ENCODE measurements at places on chromosomes 6 and 20. TPM values are rescaled to one million over a fixed set of nuclear protein-coding genes. Genes with fewer than 3 reads are reported as not detected.

DNA sequence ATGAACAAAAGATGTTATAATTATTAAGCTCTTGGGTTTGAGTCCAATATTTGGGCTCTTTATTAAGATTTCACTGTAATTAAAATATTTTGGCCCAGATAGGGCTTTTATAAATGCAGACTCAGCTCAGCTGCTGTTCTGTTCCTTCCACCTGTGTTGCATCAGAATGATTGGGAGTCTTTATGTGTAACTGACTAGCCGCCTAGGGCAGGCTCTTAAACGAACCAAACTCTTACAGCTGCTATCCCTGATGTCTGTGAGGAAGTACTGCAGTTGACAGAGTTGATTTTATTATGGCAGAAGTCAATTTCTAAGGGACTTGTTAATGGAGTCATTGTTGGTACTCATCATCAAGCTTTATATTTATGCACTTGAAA is 144.7 kb downstream of the MYO6 start:
- H3K4me3 ChIP-seq: no peak overlapping the region
- H3K4me1 ChIP-seq: no peaks in the 10 kb centered on the region
- H3K36me3 ChIP-seq: no peaks in the 10 kb centered on the region
- no peak for DNase-seq
- H3K27me3 ChIP-seq: no peaks in the 10 kb centered on the region
- no peak overlapping the region for H3K27ac ChIP-seq

TOX2 gene
- 1.00 TPM for total RNA-seq

DNA sequence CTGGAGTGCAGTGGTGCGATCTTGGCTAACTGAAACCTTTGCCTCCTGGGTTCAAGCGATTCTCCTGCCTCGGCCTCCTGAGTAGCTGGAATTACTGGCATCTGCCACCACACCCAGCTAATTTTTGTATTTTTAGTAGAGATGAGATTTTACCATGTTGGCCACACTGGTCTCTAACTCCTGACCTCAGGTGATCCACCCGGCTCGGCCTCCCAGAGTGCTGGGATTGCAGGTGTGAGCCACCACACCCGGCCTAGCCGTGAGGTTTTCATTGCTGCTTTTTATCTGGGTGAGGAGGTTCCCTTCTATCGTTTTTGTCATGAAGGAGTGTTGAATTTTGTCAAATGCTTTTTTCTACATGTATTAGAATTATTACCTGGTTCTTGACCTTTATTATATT is 23.9 kb downstream of the SRC start:
- H3K4me3 ChIP-seq: no peak overlapping the region
- H3K27ac ChIP-seq: no peak overlapping the region
- H3K4me1 ChIP-seq: no peaks in the 10 kb centered on the region
- no peaks in the 10 kb centered on the region for H3K27me3 ChIP-seq

RGL2 gene
- 70.8 TPM for total RNA-seq

SMAP1 gene
- 16.3 TPM for total RNA-seq

BPIFA1 gene
- total RNA-seq: not detected

DNA sequence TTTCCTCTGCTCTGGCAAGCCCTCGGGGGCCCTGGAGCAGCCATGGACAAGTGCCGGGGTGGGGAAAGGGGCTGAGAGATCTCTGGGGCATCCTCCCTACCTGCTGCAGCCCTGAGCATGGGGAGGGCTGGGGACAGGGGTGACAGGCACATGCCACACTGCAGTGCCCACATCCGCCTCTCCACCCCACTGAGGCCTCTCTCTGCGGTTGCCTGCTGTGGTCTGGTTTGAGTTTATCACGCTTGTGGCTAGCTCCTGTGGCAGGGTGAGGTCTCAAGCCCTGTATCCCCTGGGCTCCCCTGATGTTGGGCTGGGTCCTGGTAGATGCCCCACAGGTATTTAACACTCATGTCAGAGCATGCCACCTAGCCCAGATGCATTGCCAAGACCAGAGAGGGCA is 52.9 kb upstream of the MLN start:
- no peaks in the 10 kb centered on the region for H3K4me1 ChIP-seq
- no peak for DNase-seq
- no peak overlapping the region for H3K27ac ChIP-seq
- no peaks in the 10 kb centered on the region for H3K27me3 ChIP-seq
- no peaks in the 10 kb centered on the region for H3K36me3 ChIP-seq
- H3K4me3 ChIP-seq: no peak overlapping the region

GRCh38 chr6:118724211-118724610 is 72.8 kb upstream of the CEP85L start:
- H3K4me3 ChIP-seq: no peak overlapping the region
- no peaks in the 10 kb centered on the region for H3K4me1 ChIP-seq
- no peaks in the 10 kb centered on the region for H3K27me3 ChIP-seq
- DNase-seq: no peak
- no peak overlapping the region for H3K27ac ChIP-seq
- H3K36me3 ChIP-seq: no peaks in the 10 kb centered on the region

DNA sequence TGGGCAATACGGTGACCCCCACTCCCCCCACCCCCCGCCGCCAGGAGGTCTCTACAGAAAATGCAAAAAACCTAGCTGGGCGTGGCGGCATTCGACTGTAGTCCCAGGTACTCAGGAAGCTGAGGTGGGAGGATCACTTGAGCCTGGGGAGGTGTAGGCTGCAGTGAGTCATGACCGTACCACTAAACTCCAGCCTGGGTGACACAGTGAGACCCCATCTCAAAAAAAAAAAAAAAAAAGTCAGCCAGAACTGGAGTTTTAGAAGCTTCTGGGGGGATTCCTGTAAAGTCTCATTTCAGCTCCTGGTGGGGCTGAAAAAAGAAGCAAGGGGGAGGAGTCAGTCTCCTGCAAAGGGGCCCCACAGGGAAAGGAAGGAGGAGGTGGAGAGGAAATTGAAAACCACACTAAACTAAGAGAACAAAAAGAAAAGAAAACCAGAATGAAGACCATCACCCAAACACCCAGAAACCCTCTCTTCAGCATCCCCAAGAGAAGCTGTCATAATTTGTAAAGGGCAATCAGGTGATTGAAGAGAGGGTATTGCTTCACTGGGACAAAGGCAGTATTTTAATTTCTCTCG is 50.4 kb downstream of the NOL4L start:
- DNase-seq: no peak
- H3K27me3 ChIP-seq: no peaks in the 10 kb centered on the region
- H3K27ac ChIP-seq: no peak overlapping the region
- no peaks in the 10 kb centered on the region for H3K36me3 ChIP-seq

CGA gene
- total RNA-seq: not detected

DNA sequence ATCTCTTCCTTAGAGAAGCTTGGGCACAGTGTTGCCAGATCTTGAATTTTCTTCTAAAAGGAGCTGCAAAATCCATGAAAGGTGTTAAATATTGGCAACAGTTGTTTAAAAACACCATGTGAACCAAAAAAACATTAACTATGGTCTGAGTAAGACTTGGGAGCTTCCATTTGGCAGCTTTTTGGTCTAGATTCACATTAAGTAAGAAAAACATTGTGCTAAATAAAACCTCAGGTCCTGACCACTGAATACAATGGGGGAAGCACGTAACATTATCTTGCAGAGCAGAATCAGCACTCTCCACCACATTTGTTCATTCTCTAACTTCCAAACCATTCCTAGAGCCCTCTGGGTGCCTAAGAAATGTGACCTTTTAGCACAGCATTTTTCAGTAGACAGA is 437.6 kb upstream of the PLCB4 start:
- no peak overlapping the region for H3K27ac ChIP-seq
- no peaks in the 10 kb centered on the region for H3K4me1 ChIP-seq
- no peaks in the 10 kb centered on the region for H3K27me3 ChIP-seq
- no peak overlapping the region for H3K4me3 ChIP-seq
- no peak for DNase-seq

CLVS2 gene
- total RNA-seq: 0.06 TPM

C20orf141 gene
- not detected for total RNA-seq

GRCh38 chr6:136415351-136416007 is 125.8 kb upstream of the BCLAF1 start:
- DNase-seq: no peak
- no peaks in the 10 kb centered on the region for H3K4me1 ChIP-seq
- no peaks in the 10 kb centered on the region for H3K36me3 ChIP-seq
- H3K4me3 ChIP-seq: no peak overlapping the region
- H3K27ac ChIP-seq: no peak overlapping the region
- H3K27me3 ChIP-seq: no peaks in the 10 kb centered on the region

DNA sequence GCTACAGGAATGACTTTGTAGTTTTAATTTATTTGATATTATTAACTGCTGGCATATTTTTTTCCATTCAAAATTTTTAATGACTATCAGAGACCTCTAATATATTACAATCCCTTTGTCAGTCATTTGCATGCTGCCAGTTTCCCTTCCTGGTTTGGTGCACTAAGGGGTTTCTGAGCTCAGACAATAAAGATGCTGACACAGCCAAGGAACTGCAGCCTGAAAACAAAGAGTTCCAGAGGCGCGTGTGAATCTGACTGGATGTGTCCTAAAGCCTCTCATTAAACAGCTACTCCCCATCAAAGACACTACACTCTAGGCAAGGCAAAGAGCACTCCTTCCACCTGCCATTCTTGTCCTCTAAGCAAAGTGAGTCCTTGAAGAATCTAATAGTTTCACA is 116.8 kb upstream of the DST start:
- no peak overlapping the region for H3K27ac ChIP-seq
- no peak overlapping the region for H3K4me3 ChIP-seq
- no peaks in the 10 kb centered on the region for H3K36me3 ChIP-seq

DNA sequence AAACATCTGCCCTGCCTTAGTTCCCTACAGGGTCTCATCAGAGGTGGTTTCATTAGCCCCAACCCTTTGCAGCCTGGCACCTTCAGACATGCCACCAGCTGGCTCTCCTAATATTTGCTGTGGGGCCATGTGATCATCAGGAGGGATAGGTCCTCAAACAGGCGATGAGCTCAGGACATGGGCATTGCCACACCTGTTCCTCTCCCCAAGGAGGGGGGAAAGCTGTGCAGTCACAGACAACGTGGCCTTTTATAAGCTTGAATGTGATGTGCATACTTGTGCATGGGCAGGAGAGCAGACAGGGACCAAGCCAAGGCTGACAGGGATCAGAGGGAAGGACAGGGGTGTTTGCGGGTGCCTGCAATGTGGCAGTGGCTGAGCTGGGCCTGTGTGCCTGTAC is 78.8 kb upstream of the ZNFX1 start:
- no peak overlapping the region for H3K4me3 ChIP-seq
- no peaks in the 10 kb centered on the region for H3K27me3 ChIP-seq
- no peak overlapping the region for H3K27ac ChIP-seq
- no peaks in the 10 kb centered on the region for H3K4me1 ChIP-seq
- no peaks in the 10 kb centered on the region for H3K36me3 ChIP-seq
- DNase-seq: no peak

DNA sequence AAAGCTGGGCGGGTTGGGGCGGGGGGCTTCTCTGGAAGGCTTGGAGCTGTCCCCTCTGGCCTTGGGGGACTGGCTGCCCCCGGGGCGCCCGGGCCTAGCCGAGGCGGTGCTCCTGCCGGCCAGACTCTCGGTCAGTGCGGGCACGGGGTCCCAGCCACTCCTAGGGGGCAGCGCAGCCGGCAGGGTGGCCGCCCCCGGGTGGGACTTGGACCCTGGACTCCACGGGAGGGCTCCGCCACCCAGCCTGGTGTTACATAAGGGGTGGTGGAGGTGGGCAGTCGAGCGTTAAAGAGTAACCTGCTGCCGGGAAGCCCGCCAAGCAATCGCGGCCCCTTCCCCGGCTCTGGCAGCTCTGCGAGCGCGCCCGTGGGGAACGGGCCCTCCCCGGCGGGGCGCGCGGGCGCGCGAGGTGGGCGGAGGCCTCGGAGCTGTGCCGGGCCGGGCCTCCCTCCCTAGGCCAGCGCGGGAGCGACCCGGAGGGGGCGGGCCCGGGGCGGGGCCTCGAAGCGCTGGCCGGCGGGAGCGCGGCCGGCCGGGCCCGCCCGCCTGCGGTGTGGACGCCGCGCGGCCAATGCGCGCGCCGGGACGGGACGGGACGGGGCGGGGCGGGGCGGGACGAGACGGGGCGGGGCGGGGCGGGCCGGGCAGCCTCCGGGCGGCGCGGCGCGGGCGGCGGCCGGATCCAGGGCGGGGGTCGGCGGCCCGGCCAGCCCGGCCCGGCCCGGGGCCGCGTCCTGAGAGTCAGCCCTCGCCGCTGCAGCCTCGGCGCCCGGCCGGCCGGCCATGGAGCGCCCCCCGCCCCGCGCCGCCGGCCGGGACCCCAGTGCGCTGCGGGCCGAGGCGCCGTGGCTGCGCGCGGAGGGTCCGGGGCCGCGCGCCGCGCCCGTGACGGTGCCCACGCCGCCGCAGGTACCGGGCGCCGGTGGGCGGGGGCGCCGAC is at the start of gene SLC2A4RG:
Gene SLC2A4RG, plus strand, starts transcription at position 647 of the 940 bp plus-strand sequence. Its CDS starts 137 bp downstream, at position 784.
- peaks cover 6% of the 10 kb centered on the region for H3K36me3 ChIP-seq
- peak within 1 kb of the TSS; percentile 95 for H3K27ac ChIP-seq
- DNase-seq: peak; percentile 91
- H3K27me3 ChIP-seq: no peaks in the 10 kb centered on the region

DNA sequence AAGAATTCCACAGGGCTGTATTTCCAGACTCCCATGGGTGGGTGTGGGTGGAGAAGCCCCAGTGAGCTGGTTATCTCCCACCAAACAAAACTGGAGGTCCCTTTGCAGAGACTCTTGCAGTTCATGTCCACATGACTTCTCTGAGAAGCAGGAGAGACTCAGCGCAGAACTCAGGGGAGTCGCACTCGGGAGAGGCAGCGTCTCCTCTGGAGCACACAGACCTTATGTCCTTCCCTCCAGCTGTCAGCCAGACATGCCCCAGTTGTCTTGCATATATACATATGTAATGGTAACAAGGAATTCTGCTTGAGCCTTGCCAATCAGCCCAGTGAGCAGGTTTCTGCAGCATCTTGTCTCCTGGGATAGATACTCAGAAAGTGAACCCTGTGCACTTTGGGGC is 23.8 kb downstream of the MYT1 start:
- no peak overlapping the region for H3K4me3 ChIP-seq
- no peaks in the 10 kb centered on the region for H3K36me3 ChIP-seq
- H3K4me1 ChIP-seq: peaks cover 15% of the 10 kb centered on the region

DNA sequence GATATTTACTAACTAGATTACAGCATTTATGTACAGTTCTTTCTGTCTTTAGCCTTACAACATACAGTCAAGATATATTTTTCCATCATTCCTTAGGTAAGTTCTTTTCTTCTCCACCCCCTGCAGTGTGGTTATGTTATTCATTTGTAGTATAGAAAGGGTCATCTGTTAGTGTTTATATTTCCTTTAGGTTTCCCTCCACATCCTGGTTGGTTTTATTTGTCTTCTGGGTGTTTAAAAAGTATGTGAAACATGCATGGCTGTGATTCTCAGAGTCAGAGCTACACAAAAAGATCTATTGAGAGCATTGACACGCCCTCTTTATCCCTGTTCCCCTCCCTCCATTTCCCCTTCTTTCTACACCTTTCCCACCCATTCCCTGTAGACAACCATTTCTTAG is 20.1 kb downstream of the DHX35 start:
- no peak for DNase-seq
- no peak overlapping the region for H3K4me3 ChIP-seq
- peaks cover 4% of the 10 kb centered on the region for H3K4me1 ChIP-seq
- H3K27ac ChIP-seq: no peak overlapping the region

GRCh38 chr6:25181350-25181724 is 97.8 kb upstream of the CARMIL1 start:
- H3K4me1 ChIP-seq: no peaks in the 10 kb centered on the region
- H3K27ac ChIP-seq: no peak overlapping the region
- no peaks in the 10 kb centered on the region for H3K36me3 ChIP-seq
- no peaks in the 10 kb centered on the region for H3K27me3 ChIP-seq
